KBM-7 (cell line): ENCODE measurements at places on chromosomes 3 and 15.

DNA sequence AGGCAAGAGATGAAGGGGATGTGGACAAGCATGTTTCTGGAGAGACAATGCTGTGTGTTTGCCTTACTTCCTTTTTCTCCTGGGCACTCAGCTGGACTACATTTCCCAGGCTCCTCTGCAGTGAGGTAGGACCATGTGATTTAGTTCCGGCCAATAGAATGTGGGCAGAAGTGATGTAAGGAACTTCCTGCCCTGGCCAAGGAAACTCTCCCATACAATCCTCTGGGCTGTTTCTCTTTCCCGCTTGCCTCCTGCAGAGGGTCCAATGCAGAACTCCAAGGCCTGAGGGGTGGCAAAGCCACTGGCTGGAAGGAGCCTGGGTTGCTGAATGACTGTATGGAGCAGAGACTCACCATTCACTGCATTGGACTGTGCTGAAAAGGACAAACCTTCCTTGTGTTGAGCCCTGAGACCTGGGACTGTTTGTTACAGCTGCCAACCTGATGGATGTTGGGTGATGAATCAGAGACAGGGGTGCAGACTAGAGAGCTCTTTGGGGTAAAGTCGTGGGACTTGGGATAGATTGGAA is 82.7 kb upstream of the SLC6A6 start:
- DNase-seq, result peak; percentile 93

GRCh38 chr3:45253316-45253715 is 27.2 kb upstream of the TMEM158 start:
- DNase-seq, result no peak

DNA sequence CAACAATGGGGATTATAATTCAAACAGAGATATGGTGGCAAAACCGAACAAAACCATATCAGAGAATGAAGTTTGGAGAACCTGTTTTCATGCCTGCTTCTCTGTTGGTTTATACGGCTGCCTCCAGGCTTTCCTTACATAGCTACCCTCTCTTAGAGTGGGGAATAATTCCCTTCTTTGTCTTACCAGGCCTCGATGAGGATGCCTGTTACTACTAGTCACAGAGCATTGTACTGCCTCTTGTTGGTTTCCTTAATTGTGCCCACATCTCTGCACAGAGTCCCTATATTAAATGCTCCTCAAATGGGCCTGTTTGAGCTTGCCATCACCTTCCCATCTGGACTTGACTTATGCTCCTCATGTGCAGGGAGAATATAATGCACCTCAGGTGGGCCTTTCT is 92.9 kb downstream of the NCEH1 start:
- no peak for DNase-seq

DNA sequence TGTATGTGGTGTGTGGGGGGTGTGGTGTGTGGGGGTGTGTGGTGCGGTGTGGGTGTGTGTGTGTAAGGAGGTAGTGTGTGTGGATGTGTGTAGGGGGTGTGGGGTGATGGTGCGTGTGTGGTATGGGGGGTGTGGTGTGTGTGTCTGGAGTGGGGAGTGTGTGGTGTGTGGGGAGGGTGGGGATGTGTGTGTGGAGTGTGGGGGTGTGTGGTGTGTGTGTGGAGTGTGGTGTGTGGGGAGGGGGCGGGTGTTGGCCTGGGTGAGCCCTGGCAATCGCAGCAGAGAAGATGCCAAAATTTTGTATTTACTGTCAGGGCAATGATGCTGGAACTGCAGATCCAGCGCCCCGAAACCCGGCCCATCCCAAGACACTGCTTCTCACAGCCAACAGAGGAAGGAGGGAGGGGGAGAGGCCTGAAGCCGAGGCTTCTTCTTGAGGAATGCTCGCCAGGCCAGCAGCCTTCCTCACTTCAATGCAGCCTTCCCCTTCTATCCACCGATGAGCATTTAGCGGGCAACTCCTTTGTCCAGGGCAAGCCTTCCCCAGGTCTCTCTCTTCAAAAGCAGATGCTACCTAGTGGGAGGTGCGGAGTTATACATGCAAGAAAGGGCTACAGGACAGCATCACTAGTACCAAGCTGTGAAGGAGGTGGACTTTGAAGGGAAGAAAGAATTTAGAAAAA is 11.9 kb upstream of the SRP14 start:
- DNase-seq, result no peak

GRCh38 chr3:112132975-112133448 is at the start of gene GCSAM:
Gene GCSAM, minus strand, starts transcription at chr3:112133248. Its CDS starts 128 bp downstream, at chr3:112133120.
- peak; percentile 69 for DNase-seq
